ENCODE measurements at places on chromosomes 7 and 10. TPM values are rescaled to one million over a fixed set of nuclear protein-coding genes. Genes with fewer than 3 reads are reported as not detected.

DNA sequence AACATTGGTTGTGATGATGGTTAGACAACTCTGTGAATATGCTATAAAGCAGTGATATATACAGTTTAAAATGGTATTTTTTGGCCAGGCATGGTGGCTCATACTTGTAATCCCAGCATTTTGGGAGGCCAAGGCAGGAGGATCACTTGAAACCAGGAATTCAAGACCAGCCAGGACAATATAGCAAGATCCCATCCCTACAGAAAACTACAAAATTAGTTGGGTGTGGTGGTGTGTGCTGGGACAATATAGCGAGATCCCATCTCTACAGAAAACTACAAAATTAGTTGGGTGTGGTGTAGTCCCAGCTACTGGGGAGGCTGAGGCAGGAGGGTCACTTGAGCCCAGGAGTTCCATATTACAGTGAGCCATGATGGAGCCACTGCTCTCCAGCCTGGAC lies 27.5 kb upstream of the MSMB start:
- no peak overlapping the region for H3K4me3 ChIP-seq
- no peak for DNase-seq
- peaks cover 18% of the 10 kb centered on the region for H3K4me1 ChIP-seq
- H3K27ac ChIP-seq, result no peak overlapping the region
- H3K27me3 ChIP-seq, result peaks cover 2% of the 10 kb centered on the region
- no peaks in the 10 kb centered on the region for H3K36me3 ChIP-seq

DNA sequence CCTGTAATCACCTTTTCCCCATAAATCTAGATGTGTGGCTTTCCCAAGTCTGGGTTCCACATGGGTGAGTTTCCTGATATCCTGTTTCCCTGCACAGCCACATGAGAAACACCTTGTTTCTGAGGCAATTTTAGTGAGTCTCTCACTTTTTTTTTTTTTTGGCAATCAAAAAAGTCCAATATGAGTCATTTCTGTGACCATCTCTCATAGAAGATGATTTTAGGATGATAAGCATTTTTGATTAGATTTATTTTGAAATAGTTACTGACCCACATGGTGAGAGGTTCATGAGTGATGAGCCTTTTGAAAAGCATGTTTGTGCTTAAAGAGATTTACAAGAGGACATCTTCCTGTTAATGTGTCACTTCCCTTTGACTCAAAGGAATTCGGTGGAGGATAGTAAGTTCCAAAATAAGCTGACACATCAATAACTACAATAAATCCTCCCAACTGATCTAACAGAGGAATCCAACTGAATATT lies 464.0 kb downstream of the INHBA start:
- DNase-seq, result no peak
- H3K36me3 ChIP-seq, result no peaks in the 10 kb centered on the region

- H3K4me1 ChIP-seq, result peaks cover 7% of the 10 kb centered on the region
- peaks cover 50% of the 10 kb centered on the region for H3K27me3 ChIP-seq
- no peak for DNase-seq
- no peaks in the 10 kb centered on the region for H3K36me3 ChIP-seq
- H3K27ac ChIP-seq, result no peak overlapping the region
Observed at GRCh38 chr7:79452495-79453265, 787 bp downstream of the MAGI2 start.

STRIP2 gene
- total RNA-seq, result 86.6 TPM

DNA sequence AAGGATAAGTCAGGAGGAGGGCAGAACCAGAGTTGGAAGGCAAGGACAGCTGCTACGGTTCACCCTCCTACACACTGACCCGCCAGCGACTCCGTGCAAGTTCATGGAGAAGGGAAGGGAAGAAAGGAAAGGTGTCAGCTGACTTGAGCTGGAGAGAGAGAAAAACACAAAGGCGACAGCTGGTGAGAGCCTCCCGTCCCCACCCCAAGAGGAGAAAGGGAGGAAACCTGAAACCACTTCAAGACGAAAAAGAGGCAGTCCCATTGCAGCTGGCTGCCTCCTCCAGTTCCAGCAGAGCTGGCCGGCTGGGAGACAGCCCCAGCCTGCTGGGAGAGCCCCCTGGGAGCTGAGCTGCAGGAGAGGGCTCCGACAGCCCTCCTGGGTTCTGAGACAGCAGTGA lies 75.2 kb downstream of the PARD3 start:
- peaks cover 15% of the 10 kb centered on the region for H3K27me3 ChIP-seq
- H3K36me3 ChIP-seq, result no peaks in the 10 kb centered on the region
- no peak overlapping the region for H3K4me3 ChIP-seq
- DNase-seq, result no peak

DNA sequence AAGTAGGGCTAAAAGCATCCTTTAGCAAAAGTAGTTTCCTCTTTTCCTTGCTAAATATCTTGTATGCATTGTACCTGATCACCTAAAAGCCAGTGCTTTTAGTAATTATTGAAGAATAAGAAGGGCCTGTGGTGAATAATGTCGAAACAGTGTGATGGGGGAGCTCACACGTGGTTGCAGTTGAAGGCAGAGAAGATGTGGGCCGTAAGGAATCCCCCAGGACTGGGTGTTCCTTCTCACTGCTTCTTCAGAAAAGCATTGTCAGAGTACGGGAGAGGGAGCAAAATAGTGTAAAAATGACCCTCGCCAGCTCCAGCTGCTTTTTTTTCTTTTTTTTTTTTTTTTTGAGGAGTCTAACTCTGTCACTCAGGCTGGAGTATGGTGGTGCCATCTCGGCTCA lies 201.1 kb downstream of the NSUN6 start:
- H3K36me3 ChIP-seq, result no peaks in the 10 kb centered on the region
- no peak for DNase-seq
- H3K4me1 ChIP-seq, result peaks cover 3% of the 10 kb centered on the region
- H3K4me3 ChIP-seq, result no peak overlapping the region
- no peak overlapping the region for H3K27ac ChIP-seq
- H3K27me3 ChIP-seq, result no peaks in the 10 kb centered on the region

GRCh38 chr10:122154031-122154544 lies 117.0 kb upstream of the BTBD16 start:
- H3K4me3 ChIP-seq, result no peak overlapping the region
- peaks cover 2% of the 10 kb centered on the region for H3K27me3 ChIP-seq
- H3K4me1 ChIP-seq, result no peaks in the 10 kb centered on the region
- no peak for DNase-seq
- no peaks in the 10 kb centered on the region for H3K36me3 ChIP-seq
- no peak overlapping the region for H3K27ac ChIP-seq

DNA sequence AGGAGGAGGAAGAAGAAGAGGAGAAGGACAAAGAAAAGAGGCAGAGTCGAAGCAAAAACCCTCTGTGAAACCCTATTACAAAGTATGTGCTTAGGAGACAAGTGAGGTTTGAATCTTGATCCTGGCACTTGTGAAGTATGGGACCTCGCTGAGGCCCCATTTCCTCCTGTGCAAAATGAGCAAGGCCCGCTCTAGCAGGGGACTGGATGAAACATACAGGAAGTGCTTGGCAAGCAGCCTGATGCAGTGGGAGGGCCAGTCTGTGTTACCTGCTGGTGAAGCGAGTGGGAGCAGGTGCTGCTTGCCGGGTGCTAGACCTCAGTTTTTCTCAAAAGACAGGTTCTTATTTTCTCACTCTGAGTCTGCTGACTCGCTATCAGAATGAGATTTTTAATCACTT lies 150.4 kb downstream of the JCAD start:
- H3K4me1 ChIP-seq, result peaks cover 8% of the 10 kb centered on the region
- H3K27me3 ChIP-seq, result peaks cover 9% of the 10 kb centered on the region
- H3K4me3 ChIP-seq, result no peak overlapping the region
- H3K36me3 ChIP-seq, result no peaks in the 10 kb centered on the region

DNA sequence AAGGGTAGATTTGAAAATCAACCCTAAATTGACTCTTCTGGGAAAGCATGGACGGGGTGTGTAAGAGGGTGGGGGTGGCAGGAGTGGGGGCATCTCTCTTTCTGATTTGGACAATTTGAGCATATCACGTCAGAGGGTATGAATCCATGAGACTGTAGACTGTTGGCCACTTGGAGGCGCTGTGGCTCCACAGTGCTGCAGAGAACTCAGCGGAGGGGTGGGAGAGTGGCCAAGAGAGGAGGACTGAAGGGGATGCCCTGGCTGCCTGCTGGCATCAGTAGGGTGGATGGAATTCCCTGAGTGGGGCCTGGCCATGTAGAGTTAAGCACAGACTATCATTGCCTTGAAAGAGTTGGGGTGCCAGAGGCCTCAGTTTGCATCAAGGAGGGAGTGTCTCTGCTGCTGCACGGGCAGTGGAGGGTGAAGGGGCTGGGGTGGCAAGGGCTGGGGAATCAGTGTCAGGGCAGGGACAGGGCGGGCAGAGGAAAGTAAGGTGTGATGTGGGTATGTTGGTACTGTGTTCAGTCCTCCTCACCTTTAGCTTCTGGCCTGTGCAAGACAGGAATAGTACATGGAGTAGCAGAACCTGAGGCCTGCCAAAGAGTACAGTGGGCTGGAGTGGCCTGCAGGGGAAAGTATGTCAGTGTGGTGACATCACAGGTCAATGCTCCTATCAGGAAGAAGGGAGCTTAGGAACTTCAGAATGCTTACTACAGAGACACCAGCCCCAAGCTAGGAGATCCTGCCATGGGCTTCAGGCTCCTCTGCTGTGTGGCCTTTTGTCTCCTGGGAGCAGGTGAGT lies 133.5 kb upstream of the PRSS58 start:
- H3K27me3 ChIP-seq, result peaks cover 6% of the 10 kb centered on the region
- peak overlapping the region; percentile 42 for H3K4me3 ChIP-seq
- H3K36me3 ChIP-seq, result no peaks in the 10 kb centered on the region
- H3K27ac ChIP-seq, result peak overlapping the region; percentile 31

MPP7 gene
- 0.43 TPM for total RNA-seq

DNAJC12 gene
- total RNA-seq, result 23.8 TPM

DNA sequence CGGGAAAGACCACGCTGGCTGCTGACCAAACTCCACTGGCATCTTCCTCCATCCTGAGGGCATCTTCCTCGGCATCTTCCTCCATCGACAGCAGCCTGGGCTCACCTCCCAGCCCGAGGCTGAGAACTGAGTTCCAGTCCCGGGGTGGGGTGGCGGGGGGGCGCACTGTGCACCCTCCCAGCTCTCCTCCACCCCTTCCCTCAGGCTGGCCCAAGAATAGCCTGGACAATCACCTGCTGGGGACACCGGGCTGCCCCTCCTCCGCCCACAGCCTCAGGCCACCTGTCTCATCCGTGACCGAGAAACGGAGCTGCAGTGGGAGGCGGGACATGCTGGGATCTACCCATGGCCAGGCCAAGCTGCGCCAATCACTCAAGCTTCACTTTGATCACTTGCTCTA lies 37.2 kb downstream of the DIP2C start:
- H3K4me3 ChIP-seq, result no peak overlapping the region
- H3K27ac ChIP-seq, result no peak overlapping the region
- DNase-seq, result no peak

Measured in activated CD4-positive, alpha-beta T cell treated with anti-CD3 and anti-CD28 coated beads, Interleukin-2, amount 10 ng/mL, durations not matched to agents 24 days and 14 days (primary cell).